Activated CD4-positive, alpha-beta T cell treated with anti-CD3 and anti-CD28 coated beads, Interleukin-2, Interleukin-6, amounts not matched to agents 100 ng/mL and 50 ng/mL, durations not matched to agents 16 hours and 8 hours (primary cell): ENCODE measurements at places on chromosomes 4 and X.

- no peak for DNase-seq
Observed at GRCh38 chr4:7289589-7289988, 97.3 kb downstream of the SORCS2 start.

GRCh38 chr4:146834263-146835034, 111.2 kb downstream of the TTC29 start:
- DNase-seq = no peak

- DNase-seq = no peak
Observed at GRCh38 chrX:68823413-68824151, 5.2 kb upstream of the EFNB1 start.

DNA sequence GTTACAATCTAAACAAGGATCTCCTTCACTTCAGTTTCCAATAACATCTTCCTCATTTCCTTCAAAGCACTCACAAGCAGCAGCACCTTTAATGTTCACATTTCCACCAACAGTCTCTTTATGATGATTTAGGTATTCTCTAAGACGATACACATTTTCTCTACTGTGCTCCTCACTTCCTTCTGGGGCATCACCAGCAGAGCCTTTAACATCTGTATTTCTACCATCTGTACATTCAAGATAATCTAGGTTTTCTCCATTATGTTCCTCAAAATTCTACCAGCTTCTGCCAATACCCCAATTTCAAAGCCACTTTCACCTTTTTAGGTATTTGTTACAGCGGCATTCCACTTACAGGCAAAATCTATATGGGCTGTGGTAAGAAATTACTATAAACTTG, 80.6 kb downstream of the FBXW7 start:
- DNase-seq = no peak

DNA sequence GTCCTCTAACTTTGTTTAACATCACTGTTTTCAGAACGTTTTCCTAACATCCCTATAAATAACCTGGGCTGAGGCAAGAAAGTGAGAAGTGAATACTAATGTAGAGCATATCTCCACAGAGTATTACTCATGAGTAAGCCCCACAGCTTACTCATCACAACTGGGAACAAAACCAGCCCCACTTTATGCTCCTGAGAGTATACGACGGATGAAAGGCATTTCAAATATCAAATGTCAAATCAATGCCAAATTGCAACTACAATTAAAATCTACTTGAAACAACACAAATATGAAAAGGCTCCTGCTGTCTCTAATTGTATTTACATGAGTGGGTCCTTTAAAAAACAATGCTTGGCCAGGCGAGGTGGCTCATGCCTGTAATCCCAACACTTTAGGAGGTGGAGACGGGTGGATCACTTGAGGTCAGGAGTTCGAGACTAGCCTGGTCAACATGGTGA, 41.2 kb downstream of the SH3RF1 start:
- no peak for DNase-seq

DNA sequence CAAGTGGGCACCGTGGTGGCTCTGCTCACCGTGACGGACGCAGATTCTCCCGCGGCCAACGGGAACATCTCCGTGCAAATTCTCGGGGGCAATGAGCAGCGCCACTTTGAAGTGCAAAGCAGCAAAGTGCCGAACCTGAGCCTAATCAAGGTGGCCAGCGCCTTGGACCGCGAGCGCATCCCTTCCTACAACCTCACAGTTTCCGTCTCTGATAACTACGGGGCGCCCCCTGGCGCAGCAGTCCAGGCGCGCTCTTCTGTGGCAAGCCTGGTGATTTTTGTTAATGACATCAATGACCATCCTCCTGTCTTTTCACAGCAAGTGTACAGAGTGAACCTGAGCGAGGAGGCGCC, 2.7 kb downstream of the FAT4 start:
- DNase-seq = peak; percentile 11

- DNase-seq = no peak
Observed at GRCh38 chr4:114192854-114193253, 213.4 kb upstream of the ARSJ start.

DNA sequence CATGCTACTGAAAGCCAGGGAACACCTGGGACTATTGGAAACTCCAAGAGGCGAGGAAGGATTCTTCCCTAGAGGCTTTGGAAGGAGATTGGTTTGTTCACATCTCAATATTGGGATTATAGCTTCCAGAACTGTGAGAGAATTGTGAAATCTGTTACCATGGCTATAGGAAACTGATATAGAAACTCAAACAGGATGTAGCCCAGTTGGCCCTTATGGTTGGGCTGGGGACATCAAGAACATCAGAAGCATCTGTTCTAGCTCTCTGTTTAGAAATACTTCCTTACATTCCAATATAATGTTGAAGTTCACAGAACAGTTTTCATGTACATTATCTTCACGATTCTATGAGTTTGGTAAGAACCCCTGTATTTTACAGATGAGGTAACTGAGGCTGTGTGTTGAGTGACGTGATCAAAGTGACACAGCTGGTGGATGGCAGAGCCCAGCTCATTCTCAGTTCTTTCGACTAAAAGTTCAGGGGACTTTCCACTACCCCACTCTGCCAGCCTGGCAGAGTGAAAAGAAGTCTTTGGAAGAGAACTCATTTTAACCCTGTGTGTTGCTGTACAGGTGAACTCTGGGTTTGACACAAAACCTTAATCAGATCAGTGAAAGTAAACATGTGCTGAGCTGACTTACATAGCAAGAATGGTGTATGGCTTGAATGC, 183.0 kb downstream of the GBA3 start:
- no peak for DNase-seq

DNA sequence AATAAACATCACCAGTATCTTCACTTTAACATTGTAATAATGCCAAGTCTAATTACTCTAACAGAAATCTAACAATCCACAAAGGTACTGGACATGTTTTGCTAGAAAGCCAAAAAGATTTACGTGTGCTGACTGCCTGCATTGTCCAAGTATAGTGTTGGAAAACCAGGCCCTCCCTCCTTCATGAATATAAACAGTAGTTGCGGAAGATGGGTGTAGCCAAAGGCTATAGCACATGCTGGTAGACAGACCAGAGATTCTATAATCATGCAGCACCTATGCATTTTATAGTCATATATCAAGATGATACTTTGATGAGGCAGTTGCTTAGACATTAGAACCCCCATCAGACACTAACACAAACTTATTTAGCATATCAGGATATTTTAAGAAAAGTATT, 22.6 kb downstream of the ZNF280C start:
- no peak for DNase-seq

GRCh38 chr4:150960818-150961217, 54.3 kb downstream of the LRBA start:
- peak; percentile 61 for DNase-seq

DNA sequence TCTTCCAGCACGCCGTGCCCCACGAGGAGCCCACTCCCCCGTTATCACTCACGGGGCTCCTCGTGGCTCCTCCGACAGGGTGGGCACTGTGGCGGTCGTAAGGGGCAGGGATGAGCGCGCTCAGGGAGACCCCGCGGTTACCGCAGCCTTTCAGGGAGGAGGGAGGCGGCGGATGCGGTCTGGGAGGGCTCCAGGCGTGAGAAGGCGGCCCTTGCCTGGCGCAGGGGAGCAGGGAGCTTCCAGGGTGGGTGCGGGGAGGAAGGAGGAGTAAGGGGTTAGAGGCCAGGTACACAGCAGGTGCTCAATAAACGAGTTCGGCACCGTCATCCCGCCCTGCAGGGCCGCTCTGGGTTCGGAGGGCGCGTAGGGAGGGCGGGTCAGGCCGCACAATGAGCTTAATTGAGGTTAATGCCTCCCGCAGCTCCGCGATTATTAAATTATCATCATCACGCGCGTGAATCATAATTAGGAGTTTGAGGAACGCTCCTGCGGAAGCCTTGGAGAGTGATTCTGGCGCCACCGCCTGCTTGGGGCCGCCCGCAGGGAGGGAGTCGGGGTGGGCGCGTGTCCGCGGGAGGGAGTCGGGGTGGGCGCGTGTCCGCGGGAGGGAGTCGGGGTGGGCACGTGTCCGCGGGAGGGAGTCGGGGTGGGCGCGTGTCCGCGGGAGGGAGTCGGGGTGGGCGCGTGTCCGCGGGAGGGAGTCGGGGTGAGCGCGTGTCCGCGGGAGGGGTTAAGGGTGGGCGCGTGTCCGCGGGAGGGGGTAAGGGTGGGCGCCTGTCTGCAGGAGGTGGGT, 7.6 kb upstream of the NKX1-1 start:
- DNase-seq = no peak

DNA sequence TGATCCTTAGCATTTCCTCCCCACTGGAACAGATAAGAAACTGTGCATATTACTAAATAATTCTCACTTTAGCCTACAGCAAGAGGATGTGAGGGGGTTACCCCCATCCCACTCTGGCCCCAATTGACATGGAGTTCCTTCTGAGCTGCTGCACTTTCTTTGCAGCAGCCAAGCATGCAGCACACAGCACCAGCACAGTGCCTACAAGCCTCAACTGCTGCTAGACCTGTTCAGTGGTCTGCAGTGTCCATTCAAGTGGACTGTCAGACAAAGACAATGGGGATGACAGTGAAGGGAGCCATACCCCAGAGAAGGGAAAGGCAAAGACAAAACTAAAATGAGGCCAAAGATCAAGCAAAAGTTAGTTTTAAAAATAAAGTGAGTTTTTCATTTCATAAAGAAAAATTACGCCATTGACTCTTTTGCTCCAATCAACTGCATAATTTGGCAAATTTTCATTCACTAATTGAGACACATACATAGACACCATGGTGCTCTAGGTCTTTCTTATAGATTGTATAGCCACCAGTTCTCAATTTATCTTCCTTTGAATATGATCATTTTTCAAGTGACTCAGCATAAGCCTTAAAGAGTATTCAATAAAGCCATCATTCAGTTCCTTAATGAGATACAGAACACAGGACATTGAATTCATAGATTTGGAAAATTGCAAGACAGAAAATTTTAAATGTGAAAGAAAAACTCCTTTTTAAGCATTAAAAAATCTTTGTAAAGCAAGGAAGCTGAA, 410.6 kb downstream of the HNRNPD start:
- DNase-seq = no peak

- no peak for DNase-seq
Observed at GRCh38 chr4:176988226-176988625, 195.5 kb upstream of the VEGFC start.

DNA sequence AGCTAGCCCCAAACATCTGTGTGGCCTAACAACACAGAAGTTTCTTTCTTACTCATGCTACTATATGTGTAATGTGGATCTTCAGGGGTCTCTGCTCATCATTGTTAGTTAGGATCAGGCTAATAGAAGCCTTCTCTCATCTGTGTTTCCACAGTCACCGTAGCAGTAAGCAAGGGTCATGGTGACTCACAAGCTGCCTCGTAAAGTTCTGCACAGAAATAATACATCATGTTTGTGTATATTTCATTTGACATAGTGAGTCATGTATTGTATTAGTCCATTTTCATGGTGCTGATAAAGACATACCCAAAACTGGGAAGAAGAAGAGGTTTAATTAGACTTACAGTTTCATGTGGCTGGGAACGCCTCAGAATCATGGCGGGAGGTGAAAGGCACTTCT, 38.7 kb downstream of the SLC4A4 start:
- no peak for DNase-seq

GRCh38 chr4:93384241-93384640, 444.3 kb upstream of the ATOH1 start:
- DNase-seq = no peak

DNA sequence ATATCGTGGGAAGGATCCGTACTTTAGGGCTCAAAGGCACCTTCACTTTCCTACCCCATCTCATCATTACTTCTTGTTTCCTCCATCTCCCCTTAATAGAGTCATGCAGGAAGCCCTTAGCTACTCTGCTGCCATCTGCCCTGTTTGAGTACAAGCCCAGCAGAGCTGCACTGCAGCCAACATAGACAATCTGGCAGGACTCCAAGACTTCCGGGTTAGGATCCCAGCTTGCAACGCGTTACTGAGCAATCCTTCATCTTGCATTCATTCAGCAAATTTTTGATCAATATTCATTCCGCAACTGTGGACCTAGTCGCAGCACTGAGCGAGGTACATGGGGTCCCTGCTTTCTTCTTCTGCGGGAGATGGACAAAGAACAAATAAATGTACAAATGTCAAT, 344.9 kb downstream of the BCOR start:
- no peak for DNase-seq

GRCh38 chr4:173212379-173212778, 43.8 kb downstream of the GALNT7 start:
- DNase-seq = no peak

DNA sequence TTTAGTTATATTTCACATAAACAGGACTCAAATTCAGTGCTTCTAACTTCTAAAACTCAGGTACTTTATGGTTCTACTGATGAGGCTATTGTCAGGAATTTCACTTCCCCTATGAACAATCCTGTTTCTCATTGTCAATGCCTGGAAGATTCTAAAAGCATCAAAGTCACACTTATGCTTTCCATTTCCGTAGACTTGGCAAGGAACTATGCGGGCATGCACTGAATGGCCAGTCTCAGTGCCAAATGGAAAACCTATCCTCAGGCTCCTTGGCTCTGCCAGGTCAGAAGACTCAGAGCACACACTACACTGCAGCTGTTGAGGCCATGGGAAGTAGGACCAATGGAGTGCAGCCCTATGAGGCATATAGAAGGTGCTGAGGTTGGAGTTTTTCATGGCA, 97.0 kb upstream of the PTPN13 start:
- no peak for DNase-seq

- DNase-seq = no peak
Observed at GRCh38 chr4:184732126-184732525, 1.8 kb downstream of the CENPU start.

DNA sequence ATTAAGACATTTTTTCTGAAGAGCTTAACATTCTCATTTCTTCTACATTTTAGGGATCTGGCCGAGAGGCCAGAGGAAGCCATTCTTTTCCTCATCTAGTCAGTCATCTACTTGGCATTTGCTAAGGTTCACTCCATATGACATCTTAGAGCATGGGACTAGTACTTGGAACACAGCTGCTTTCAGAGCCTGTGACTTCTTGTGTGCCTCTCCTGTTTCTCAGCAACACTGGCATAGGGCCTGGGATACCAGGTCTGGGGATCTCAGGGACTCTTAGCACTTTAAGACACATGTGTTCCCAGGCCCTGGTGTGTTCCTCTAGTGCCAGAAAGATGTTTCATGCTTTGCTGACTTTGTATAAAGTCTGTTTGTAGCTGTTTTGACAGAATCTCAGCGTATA, 7.3 kb downstream of the PLP1 start:
- DNase-seq = no peak

GRCh38 chrX:68440940-68441339, 7.6 kb upstream of the OPHN1 start:
- no peak for DNase-seq

DNA sequence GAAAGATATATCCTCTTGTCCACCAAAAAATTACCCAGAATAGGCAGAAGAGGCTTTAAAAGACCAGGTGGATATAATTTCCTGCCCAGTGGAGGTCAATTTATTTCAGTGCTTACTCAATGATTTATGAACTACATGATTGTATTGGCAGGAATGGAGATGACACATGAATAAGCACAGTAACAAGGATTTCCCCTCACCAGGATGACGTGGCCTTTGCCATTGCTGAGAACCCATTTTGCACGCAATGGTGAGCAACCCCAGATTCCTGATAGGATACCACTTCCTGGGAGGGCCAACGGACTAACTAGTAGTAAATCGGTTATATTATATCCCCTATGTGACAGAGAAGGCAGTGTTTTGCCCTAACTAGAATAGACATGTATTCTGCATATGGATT, 11.6 kb upstream of the TTC29 start:
- peak; percentile 6 for DNase-seq
